Activated naive CD4-positive, alpha-beta T cell (primary cell): ENCODE measurements at places on chromosomes 11 and 22.

- no peak for DNase-seq
Observed at GRCh38 chr11:27194976-27195375, 154.4 kb downstream of the BBOX1 start.

DNA sequence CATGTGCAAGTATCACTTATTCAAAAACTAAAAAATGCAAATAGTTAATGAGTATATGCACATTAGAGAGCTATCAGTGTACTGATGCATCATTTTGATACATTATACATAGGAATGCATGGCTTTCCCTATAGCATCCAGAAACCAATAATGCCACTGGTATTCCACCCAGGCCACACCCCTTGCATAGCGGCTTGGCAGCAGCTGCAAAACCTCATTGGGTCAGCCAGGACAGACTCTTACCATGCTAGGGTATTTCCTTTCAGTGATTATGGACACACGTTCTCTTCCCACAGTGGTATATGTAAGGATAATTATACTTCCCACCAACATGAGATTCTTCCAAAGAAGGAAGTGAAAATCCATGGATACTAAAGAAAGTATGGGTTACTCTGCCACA lies 145.9 kb upstream of the PITPNB start:
- no peak for DNase-seq

- DNase-seq: no peak
Observed at GRCh38 chr11:111334532-111335502, 36.5 kb downstream of the POU2AF3 start.

GRCh38 chr11:130726234-130727037 lies 189.8 kb downstream of the SNX19 start:
- DNase-seq: no peak

DNA sequence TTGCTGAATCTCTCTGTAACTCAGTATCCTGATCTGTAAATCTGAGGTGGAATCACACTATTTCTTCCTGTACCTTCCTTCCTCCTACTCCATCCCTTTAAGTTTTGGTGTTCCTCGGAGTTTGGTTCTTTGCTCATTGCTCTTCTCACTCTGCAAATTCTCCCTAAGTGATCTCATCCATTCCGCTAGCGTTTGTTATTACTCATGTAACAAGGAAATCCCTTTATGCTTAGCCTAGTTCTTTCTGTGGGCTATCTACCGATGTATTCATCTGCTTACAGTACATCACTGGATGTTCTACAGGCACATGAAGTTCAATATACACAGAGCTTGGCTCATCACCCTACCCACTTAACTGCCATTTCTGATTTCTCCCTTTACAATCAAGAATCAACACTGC lies 1.6 kb upstream of the CEP295 start:
- no peak for DNase-seq

DNA sequence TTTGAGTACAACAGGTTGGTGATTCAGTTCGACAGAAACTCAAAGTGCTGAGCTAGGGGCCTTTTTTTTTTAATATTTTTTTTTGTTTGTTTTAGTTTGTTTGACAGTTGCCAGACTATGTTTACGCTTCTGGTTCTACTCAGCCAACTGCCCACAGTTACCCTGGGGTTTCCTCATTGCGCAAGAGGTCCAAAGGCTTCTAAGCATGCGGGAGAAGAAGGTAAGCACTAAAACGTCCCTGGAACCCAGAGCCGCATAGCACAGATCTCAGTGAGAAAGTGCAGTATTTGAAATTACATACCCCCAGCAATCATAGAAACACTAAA lies 649 bp downstream of the PRRG4 start:
- DNase-seq: no peak
